PC-3 (cell line): ENCODE measurements at places on chromosomes 7 and 10. TPM values are rescaled to one million over a fixed set of nuclear protein-coding genes. Genes with fewer than 3 reads are reported as not detected.

GRCh38 chr7:136139417-136139816, 162.3 kb upstream of the MTPN start:
- no peak for DNase-seq
- no peaks in the 10 kb centered on the region for H3K4me1 ChIP-seq
- H3K27me3 ChIP-seq = peaks cover 58% of the 10 kb centered on the region
- no peak overlapping the region for H3K27ac ChIP-seq
- no peaks in the 10 kb centered on the region for H3K36me3 ChIP-seq
- H3K4me3 ChIP-seq = no peak overlapping the region

GRCh38 chr10:96366508-96366907, 7.7 kb upstream of the OPALIN start:
- no peaks in the 10 kb centered on the region for H3K36me3 ChIP-seq
- peaks cover 14% of the 10 kb centered on the region for H3K4me1 ChIP-seq
- no peak overlapping the region for H3K4me3 ChIP-seq
- peak; percentile 75 for DNase-seq
- H3K27ac ChIP-seq = no peak overlapping the region

GRCh38 chr7:12985228-12985627, 297.8 kb downstream of the ARL4A start:
- H3K27ac ChIP-seq = no peak overlapping the region
- DNase-seq = no peak
- H3K27me3 ChIP-seq = no peaks in the 10 kb centered on the region
- no peaks in the 10 kb centered on the region for H3K36me3 ChIP-seq

DNA sequence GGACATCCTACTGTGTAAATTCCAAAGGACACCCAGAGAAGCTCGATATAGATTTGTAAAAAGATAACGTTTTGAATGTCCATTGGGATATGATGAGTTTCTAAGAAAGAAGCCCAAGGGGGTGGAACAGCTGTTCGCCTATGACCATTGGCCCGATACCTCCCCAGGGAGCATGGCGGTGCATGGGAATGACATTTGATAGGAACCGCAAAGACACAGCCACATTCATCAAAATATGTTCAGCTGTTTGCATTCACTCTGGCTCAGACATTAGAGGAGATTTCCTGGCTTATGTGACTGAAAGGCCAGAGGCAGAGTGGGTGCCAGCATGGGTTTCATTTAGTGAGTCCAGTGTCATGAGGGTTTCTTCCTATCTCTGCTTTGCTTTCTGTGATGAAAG, 56.0 kb upstream of the BAIAP2L1 start:
- H3K27me3 ChIP-seq = no peaks in the 10 kb centered on the region
- no peak overlapping the region for H3K4me3 ChIP-seq
- no peak for DNase-seq
- no peaks in the 10 kb centered on the region for H3K36me3 ChIP-seq
- no peak overlapping the region for H3K27ac ChIP-seq

- DNase-seq = peak; percentile 98
- H3K4me1 ChIP-seq = no peaks in the 10 kb centered on the region
- peak overlapping the region; percentile 84 for H3K4me3 ChIP-seq
Observed at GRCh38 chr10:42367532-42368230, 270.7 kb downstream of the ZNF33B start.

DNA sequence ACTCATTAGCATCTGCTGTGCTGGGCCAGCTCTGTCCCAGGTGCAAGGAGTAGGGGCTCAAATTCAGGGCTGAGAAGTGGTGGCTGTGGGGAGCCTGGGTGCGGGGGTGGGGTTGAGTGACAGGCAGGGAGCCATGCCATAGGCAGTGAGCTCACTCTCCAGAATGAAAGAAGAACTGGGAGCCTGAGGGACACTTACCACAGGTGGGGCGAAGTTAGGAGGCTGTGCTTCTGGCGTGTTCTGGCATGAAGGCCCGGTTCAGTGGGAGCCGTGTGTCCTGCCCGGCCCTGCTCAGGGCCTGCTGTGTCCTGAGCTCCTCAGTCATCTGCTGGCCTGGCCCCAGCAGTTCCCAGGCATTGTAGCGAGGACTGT, 62.5 kb downstream of the MKI67 start:
- H3K4me3 ChIP-seq = no peak overlapping the region
- DNase-seq = no peak
- no peaks in the 10 kb centered on the region for H3K4me1 ChIP-seq
- no peak overlapping the region for H3K27ac ChIP-seq

DNA sequence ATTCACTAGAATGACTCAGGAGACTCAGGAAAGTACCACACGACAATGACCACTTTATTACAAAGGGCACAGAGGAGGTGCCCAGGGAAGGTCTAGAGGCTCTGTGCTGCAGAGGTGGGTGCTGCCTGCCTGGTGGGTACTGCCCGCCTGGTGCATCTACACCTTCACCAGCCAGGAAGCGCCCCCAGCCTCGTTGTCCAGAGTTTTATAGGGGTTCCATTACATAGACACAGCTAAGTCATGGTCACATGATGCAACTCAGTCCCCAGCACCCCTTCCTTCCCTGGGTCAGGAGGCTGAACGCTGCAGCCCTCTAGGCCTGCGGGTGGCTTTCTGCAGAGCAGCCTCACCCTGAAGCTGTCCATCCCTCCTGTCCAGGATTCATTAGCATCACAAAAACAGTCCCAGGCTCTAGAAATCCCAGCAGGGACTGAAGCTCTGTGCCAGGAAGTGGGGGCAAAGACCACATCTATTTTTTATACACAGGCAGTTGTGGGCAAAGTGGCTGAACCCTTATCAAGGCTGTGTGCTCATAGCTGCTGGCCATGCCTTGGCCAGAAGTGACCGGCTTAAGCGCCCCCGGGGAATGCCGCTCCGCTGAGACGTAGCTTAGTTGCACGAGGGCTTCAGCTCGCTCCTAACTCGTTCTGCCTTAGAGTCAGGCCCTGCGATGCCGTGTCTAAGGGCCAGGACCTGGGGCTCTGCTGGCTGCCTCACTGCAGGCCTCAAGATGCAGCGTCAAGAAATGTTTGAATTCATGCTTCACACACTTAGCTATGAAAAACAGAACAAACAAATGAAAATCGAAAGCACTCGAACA, 219.0 kb downstream of the GLRX3 start:
- no peak for DNase-seq
- no peaks in the 10 kb centered on the region for H3K4me1 ChIP-seq
- H3K27ac ChIP-seq = no peak overlapping the region

DNA sequence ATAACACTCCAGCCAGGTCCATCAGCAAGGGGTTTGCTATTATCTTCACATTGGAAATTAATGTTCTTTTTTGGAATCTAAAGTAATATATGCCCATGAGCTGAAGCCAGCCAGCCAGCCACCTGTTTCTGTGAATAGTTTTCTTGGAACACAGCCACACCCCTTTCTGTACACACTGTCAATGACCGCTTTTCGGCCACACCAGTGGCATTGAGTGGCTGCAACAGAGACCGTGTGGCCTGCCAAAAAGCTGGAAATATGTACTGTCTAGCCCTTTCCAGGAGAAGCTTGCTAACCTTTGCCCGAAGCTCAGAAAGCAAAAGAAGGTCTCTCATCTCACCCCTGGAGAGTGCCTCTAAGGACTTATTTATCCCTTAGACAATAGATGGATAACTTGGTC, 98.5 kb upstream of the NPS start:
- no peaks in the 10 kb centered on the region for H3K27me3 ChIP-seq
- H3K4me3 ChIP-seq = no peak overlapping the region
- H3K4me1 ChIP-seq = no peaks in the 10 kb centered on the region
- no peak overlapping the region for H3K27ac ChIP-seq
- DNase-seq = no peak
- no peaks in the 10 kb centered on the region for H3K36me3 ChIP-seq

GRCh38 chr7:102396710-102397019, 502 bp downstream of the PRKRIP1 start:
- H3K27me3 ChIP-seq = no peaks in the 10 kb centered on the region
- H3K27ac ChIP-seq = peak overlapping the region; percentile 24
- peak overlapping the region; percentile 92 for H3K4me3 ChIP-seq
- peak; percentile 20 for DNase-seq

PNLIPRP2 gene
- total RNA-seq = not detected in 2 replicates

DNA sequence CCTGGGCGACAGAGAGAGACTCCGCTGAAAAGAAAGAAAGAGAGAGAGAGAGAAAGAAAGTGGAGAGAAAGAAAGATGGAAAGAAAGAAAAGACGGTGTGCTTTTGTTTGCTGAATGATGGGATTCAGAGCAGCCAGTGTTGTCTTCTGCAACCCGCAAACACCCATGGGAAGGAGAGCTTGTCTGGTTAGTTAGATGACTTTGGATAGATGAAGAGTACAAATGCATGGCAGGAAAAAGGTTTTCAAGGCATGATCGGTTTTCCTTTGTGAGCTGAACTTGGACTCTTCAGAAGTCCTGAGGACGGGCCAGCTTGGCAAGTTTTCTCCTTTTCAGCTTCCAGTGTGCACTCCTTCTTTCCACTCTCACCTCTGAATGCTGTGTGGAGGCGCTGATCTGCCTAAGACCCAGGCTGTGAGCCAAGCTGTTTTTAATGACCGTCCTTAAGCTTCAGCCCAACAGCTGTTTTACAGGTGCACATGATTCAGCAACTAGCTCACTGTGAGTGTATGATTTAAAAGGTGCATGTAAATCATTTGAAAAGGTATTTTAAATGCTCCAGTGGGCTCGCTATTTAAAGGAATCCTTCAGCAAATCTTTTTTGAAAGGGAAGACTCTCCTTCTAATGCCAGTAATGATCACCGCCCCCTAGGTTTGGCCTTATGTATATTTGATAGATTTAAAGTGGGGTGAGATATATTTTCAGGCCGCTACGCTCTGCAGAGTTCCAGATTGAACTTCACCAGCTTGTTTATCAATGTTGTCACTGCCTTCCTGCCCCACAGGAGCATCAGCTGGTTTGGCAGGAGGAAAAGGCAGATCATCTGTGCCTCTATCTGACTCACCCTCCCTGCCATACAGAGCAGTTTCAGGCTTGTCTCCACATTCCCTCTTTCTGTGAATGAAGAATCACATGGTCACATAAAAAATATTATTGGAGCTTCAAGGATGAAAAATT, 115.0 kb downstream of the PLXDC2 start:
- H3K4me3 ChIP-seq = no peak overlapping the region
- no peak overlapping the region for H3K27ac ChIP-seq
- no peaks in the 10 kb centered on the region for H3K36me3 ChIP-seq
- H3K27me3 ChIP-seq = no peaks in the 10 kb centered on the region

SPDYE2 gene
- total RNA-seq = not detected in 2 replicates

GRCh38 chr10:107548301-107548700, 383.8 kb upstream of the SORCS1 start:
- no peak for DNase-seq
- no peak overlapping the region for H3K4me3 ChIP-seq
- no peak overlapping the region for H3K27ac ChIP-seq
- H3K4me1 ChIP-seq = peaks cover 22% of the 10 kb centered on the region
- no peaks in the 10 kb centered on the region for H3K36me3 ChIP-seq
- no peaks in the 10 kb centered on the region for H3K27me3 ChIP-seq

PDE1C gene
- total RNA-seq = 14.1 and 14.4 TPM in 2 replicates

DNA sequence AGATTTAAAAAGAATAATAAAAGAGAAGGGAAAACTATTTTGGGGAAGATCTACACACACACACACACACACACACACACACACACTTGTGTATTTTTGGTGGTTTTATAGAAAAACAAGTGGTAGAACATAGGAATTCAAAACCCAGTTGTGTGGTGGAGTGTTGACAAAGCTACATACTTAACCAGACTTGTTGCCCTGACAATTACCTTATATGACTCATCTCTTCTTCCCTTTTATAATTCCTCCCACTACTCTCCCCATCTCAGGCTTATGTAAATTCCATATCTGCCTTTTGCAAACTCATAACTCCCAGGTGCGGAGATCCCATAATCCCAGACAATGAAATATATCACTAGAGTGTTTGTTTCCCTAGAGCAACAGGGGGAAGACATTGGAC, 873.7 kb downstream of the NXPH1 start:
- no peak overlapping the region for H3K4me3 ChIP-seq
- DNase-seq = no peak
- H3K4me1 ChIP-seq = no peaks in the 10 kb centered on the region
- no peaks in the 10 kb centered on the region for H3K27me3 ChIP-seq
- H3K36me3 ChIP-seq = no peaks in the 10 kb centered on the region

DNA sequence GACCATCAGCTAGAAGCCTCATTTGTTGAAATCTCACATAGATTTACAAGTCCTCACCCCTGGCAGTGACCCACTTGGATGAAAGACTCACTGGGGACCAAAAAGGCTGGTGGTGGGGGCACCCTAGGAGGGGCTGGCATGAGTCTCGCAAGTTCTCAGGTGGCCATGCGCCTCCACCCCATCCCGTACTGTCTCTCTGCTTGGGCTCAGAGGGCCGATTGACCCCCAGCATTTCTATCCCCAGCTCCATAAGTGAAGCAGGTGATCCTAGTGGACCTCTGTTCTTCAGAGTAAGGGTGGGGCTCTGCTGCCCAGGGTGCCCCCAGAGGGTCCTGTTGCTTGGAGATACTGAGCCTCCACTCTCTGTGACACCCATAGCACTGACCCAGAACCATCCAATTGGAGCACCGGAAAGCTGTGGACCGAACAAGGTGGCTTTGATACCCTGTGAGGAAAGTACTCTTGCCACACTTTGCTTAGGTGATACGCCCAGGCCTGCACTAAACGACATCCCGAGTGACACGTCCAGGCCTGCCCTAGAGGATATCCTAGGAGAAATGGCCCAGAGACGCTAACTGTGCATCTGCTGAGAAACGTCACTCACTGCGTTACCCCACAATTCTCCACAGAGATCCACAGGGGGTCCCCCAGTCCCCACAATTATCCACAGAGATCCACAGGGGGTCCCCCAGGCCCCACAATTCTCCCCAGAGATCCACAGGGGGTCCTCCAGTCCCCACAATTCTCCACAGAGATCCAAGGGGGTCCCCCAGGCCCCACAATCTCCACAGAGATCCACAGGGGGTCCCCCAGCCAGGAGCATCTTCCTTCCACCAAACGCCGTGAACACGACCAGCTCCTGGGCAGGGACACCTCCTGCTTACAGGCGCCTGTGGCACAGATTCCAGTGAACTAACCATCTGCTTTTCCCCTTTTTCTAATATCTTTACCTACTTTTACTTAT, 262.9 kb downstream of the PTPRN2 start:
- DNase-seq = no peak
- H3K4me3 ChIP-seq = no peak overlapping the region
- H3K27ac ChIP-seq = no peak overlapping the region
- no peaks in the 10 kb centered on the region for H3K36me3 ChIP-seq

MEIG1 gene
- total RNA-seq = 1.6 TPM in 1 of 2 replicates, not detected in the other

- H3K4me1 ChIP-seq = no peaks in the 10 kb centered on the region
- DNase-seq = no peak
- no peak overlapping the region for H3K4me3 ChIP-seq
- H3K36me3 ChIP-seq = no peaks in the 10 kb centered on the region
Observed at GRCh38 chr10:78851647-78852046, 217.1 kb upstream of the ZMIZ1 start.

DNA sequence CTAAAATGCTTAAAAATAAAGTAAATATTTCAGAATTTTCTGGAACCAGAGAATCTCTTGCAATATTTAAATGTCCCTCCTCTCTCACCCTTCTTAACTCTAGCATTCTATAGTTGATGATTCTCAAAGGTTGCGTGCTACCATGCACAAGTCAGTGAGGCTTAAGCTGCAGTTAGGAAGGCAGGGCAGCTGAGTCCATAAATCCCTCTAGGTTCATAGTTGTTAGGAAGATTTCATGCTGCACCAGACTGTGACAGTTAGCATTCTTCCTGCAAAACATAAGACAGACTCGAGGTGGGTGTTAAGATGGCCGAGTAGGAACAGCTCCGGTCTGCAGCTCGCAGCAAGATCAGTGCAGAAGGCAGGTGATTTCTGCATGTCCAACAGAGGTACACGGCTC, 70.6 kb downstream of the MET start:
- H3K4me1 ChIP-seq = peaks cover 10% of the 10 kb centered on the region; the same call in 1 of the 2 replicates
- no peak overlapping the region for H3K27ac ChIP-seq
- H3K36me3 ChIP-seq = peaks cover 59% of the 10 kb centered on the region
- DNase-seq = no peak
- H3K4me3 ChIP-seq = no peak overlapping the region
